ENCODE measurements at places on chromosomes 1 and 21.

GRCh38 chr1:168210312-168210711, 15.5 kb upstream of the SFT2D2 start:
- DNase-seq, result no peak

DNA sequence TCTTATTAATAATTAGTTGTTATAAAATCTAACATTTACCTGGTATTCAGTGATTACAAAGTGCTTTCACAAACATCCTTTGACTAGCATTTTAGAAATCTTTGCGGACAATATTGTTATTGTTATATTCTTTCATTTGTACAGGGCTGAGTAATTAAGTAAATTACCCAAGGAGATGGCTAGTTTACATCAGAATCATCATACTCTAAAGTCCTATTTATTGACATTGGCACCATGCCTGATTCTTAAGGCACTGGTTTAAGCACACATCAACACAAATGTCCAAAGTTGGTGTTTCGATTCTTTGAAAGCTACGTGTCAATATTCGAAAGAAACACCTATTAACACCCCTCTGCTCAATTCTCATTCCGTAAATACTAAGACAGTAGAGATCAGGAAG, 424.6 kb upstream of the CHRM3 start:
- no peak for DNase-seq

DNA sequence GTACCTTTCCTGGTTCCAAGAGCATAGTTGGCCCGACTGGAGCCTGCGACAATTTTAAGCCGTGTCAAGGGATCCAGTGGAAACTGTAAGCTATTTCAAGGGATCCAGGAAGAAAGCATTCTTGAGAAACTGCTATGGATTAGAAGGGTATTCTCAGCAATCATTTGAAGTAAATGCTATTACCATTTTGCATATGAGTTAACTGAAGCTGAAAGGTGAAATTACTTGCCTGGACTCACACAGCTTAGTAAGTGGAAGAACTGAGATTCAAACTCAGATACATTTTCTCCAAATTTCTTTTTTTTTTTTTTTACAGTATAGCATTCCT, 589 bp downstream of the ZNF684 start:
- DNase-seq, result no peak

DNA sequence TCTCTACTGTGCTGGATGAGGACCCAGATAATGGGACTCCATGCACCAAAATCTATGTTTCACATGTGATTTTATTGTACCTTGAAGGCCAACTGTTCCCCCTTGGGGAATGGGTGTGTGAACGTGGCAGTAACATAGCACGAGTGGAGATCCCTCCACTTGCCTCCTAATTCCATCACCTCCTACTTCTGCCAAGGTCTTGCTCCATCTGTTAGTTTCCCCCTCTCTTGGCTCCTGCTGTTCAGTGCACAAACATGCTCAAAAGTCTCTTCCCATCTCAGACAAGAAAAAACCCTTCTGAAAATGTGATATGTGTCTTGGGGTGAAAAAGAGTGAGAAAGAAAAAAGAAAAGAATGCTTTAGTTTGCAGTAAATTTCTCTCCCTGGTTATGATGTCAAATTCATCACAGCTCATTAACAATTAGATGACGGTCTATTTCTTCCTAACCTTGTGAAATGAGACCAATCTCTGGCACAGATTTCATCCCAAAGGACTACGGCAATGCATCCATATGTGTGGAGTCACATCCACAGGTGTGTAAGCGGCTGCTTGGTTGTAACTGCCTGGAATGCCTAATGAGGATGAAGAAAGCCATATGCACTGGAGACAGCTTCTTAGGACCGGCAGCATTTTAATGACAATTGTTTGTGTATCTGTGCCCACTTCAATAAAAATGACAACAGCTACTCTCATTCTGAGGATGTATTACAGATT, 79.3 kb upstream of the DIRAS3 start:
- no peak for DNase-seq

DNA sequence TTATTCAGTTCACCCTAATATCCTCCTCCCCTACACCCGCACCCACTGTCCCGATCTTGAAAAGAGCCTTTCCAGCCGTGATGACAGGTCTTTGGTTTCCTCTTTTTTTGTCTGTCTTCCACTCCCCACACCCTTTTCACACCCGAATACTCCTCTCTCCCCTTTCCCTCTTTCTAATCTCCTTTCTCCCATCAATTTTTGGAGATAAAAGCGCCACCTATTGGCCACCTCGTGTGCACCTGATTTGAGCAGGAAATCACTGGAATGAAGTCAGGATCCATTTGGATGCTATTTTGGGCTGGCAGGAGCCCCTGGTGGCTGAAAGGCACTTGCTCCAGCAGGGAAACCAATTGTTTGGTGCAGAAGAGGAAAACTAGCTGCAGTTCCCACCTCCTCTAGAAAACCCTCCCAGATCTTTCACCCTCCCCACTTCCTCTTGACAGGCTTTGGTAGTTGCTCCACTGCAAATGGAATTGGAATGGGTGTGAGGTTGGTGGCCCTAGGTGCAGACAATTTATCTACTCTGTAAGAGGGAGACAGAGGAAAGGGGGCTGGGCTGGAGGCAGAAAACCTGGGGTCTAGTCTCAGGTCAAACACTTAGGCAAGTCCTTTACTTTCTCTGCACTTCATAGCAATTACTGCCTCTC, 8.4 kb downstream of the FOXE3 start:
- no peak for DNase-seq

GRCh38 chr1:1023700-1024099, 3.8 kb downstream of the AGRN start:
- no peak for DNase-seq

- no peak for DNase-seq
Observed at GRCh38 chr1:65431111-65431705, 10.7 kb downstream of the LEPR start.

DNA sequence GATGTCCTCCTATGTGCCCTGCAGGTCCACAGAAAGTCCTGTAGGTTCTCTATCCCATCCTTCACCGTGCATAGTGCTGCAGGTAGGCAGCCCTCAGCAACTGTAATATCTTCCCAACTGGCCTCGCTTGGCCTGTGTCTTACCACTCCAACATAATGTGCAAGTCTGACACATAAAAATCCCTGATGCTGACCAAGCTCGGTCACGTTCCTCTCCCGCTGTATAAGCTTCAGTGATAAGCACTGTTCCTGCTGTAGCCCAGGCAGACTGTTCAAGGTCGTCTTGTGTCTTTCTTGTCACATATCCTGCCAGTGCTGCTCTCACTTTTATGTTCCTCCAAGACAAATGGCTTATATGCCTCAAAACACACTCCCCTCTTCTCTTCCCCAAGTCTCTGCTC, 19.4 kb upstream of the KCNE1 start:
- DNase-seq, result no peak

- DNase-seq, result no peak
Observed at GRCh38 chr1:212294983-212295382, 9.8 kb downstream of the PPP2R5A start.

DNA sequence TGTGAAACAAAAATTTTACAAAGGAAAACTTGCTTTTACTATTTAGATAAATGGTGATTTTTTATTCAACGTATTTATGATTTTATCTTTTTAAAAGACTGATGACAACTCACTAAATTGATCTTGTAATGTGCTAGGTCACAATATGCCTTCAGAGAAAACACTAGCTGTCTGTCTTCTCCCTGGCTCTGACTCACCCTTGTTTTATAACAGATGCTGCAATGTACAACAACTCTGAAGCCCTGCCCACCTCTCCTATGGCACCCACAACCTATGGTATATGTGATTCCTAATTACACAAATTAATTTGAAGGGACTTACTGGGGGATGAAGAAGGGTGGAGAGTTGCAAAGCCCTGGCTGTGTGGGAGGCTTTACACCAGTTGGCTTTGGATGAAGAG, 24.7 kb upstream of the HSD17B7 start:
- no peak for DNase-seq

- DNase-seq, result no peak
Observed at GRCh38 chr1:243396876-243397275, 141.0 kb downstream of the SDCCAG8 start.

DNA sequence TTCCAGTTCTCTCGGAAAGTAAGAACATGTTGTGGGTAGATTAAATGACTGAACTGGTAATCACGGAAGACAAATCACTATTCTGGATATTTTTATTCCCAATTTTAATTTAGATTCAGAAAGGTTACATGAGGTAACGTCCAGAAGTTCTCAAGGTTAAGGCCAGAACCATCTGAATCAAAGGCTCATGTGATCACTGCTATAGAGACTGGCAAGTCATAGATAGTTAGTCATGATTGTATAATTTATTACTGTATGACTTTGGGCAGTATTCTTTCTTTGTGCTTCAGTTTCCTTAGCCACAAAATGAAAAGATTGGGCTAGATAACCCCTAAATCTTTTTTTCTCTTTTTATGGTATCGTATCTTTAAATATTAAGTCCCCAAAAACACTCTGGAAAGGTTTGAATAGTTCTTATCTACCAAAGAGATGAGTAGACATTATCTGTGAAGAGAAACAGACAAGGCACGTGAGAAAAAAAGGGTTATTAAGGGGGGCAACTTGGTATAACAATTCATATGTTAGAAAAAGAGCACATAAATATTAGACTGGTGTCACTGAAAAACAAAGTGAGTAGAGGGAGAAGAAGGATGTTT, 241.0 kb downstream of the PTPRC start:
- DNase-seq, result no peak

All from omental fat pad (tissue), 4 donors.